Hippocampal formation (tissue), 2 donors: ENCODE measurements at places on chromosomes 13 and 19.

DNA sequence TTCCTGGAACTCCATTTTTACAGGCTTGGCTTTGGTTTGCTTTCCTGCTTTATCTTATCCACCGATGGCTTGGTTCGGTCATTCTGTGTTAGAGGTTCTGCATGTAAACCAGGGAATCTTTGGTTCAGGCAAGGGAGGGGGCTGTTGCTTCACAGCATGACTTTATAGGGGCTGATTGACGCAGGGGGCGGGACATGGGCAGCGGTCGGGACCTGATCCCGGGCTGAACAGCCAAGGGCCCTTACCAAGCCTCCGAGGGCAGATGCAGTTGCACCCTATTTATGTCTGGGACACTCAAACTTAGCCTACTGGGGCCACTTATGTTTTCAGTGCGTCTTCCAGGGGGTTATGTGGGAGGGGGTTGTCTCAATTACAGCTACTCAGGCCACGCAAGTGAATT is 312.4 kb downstream of the ZNF536 start:
- no peak for DNase-seq

DNA sequence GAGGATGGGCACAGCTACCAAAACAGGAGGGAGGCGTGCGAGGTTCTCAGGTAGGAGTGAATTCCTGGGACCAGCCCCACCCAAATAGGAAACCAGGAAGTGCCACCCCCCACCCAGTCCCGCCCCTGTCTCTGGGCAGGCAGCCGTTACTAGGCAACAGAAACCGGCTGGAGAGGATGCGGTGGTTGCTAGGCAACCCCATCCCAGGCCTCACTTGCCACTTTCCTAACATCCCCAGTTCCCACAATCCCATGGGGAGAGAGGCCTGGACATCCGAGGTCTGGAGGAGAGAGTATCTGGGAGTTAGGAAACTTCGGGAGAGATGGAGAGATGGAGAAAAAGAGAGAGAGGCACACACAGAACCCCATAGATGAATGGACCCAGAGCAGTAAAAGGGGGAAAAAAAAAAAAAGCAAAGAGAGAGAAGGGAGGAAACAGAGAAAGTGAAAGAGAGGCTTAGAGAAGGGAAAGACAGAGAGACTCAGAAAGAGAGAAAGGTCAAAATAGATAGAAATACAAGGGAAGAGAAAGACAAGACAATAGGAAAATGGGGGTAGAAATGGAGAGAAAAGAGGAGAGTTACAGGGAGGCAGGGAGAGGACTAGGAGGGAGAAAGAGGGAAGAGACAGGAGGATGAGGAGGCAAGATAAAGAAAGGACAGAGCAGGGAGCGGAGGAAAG is 3.8 kb downstream of the GRIK5 start:
- no peak for DNase-seq

DNA sequence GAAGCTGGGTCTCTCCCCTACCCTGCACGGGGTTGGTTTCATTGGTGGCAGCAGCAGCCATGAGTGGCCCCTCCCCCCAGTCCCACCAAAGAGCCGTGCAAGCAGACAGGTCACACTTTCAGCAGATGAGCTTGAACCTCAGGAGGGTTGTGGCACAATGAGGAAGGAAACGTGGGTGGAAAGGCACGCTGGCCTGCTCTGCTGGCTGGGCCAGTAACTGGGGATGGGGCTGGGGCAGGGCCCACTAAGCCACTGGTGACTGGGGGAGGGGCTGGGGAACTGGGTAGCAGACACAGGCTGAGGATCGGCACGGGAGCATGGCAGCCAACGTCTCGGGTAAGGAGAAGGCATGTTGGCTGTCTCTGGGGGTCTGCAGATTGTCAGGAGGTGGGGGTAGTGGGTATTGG is at the start of gene P2RY11:
Gene P2RY11, plus strand, starts transcription at position 289 of the 407 bp plus-strand sequence. Its CDS starts 29 bp downstream, at position 318.
- no peak for DNase-seq

GRCh38 chr19:41619018-41619556 is 7.8 kb downstream of the CEACAM4 start:
- DNase-seq: no peak

GRCh38 chr19:6058518-6059201 is 51.6 kb downstream of the RFX2 start:
- no peak for DNase-seq

GRCh38 chr13:27704681-27705080 is 83.0 kb downstream of the POLR1D start:
- DNase-seq: no peak

- no peak for DNase-seq
Measured at GRCh38 chr13:45909673-45910072, 58.1 kb upstream of the SIAH3 start.

- no peak for DNase-seq
Measured at GRCh38 chr13:76552807-76553206, 333.4 kb downstream of the KCTD12 start.

- no peak for DNase-seq
Measured at GRCh38 chr19:19033176-19033425, 216 bp downstream of the SUGP2 start.

DNA sequence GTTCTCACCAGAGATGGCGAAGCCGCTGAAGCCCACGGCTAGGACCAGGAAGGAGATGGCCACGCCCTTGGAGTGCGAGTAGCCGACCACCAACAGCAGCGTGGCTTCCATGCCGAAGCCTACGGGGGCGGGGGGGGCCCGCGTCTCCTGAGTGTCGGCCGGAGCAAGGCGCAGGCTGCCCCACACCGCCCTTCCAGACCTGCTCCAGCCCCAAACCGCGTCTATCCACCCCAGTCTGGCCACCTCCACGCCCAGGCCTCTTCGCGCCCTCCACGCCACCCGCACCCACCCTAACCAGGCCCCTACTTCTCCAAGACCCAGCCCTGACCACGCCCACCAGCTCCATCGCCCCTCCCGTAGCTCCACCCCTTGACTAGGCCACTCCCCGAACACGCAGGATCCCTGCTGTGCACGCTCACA is 6.2 kb downstream of the GFY start:
- no peak for DNase-seq

DNA sequence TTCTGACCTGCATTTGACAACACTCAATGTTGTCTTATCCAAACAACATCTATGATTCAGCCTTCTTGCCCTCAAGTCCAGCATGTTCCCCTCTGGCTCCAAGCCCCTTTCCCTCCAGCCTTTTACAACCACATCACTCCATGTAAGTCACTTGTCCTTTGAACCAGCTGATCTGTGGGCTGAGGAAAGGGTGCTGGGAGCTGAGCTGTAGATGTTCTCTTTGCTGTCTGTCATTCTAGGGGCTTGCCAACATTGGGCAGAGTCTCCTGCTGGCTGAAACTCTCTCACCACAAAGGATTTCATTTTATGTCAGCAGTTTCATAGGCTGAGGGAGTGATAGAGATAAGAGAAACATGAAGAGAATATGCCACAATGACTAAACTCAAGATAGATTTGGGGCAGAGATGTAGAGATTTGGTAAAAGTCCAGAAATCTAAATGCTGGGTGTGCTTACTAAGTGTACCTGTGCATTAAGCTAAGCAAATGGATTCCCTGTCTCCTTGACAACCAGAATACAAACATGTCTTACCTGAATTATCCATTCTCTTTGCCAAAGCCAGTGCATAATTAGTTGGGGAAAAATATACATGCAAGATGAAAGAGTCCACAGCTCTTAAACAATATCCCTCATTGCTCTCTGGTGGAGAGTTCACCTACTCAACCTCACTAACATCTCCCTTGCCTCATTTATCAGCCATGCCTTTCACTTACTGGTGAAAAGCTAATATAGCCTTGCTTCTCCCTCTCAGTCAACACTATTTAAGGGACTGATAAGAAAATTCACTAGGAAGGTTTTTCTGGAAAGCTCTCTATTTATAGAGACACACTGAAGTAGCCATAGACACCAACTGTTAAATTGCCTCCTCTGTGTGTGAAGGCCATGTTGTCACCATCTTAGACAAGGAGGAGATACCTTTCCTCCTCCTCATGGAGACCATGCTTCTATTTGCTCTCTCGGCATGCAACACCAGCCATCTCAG is 175.5 kb upstream of the SERP2 start:
- no peak for DNase-seq

GRCh38 chr13:55160867-55161266 is 1979.9 kb upstream of the PRR20A start:
- DNase-seq: no peak

GRCh38 chr19:36638862-36639510 is 27.7 kb downstream of the ZNF461 start:
- no peak for DNase-seq

- no peak for DNase-seq
Measured at GRCh38 chr19:32032561-32032960, 312.8 kb upstream of the ZNF507 start.

DNA sequence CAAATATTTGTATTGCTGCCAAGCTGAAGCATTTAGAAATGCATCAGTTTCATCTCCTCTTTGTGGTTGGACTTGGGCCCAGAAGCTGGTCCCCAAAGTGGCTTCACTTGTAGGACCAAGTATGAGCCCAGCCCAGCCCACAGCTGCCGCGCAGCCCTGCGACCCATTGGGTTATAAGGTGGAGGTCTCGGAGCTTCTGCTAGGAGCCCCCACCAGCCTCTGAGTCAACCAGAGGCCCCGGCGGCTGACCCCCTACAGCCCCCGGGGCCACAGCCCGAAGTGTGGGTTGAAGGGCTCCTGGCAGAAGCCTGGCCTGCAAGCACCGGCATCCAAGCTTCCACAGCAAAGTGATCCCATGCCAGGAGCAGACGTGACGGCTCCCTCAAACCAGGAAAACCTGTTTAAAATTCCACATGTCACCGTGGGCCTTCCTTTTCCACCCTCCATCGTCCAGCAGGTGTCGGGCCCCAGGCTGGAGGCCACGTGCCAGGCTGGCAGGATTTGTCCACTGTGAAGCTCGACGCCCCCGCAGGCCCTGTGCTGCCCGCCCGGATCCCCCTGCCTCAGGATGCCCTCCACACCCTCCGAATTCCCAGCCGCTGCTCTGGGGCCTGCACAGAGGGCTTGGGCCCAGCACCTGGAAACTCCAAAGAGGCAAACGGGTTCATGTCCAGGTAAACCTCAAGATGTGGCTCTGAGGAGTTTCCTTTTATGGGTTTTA is 54.7 kb downstream of the C13orf46 start:
- DNase-seq: no peak

DNA sequence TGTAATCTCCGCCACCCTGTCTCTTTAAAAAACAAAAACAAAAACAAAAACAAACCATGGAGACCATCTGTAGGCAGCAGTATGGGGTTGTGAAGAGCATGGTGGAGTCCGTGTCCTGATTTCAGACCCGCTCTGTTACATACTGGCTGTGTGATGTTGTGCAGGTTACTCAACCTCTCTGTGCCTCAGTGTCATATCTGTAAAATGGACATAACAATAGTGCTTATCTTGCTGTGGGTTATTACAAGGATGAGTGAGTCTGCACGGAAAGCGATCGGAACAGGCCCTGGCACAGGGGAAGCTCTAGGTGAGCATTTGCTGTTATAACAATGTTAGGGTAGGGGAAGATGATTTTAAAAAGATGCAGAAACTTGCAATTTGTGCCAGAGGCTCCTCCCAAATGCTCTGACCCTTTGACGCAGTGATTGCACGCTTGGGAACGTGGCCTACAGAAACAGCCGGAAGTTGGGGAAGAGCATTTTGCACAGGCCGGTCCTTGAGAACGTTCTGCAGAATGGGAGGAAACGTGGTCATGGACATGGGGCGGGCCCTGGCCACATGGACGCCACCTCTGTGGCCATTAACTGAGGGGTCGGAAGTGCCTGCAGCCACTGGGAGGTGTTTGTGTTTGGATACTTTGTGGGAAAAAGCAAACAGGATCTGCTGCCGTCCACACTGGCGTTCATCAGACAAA is 15.7 kb upstream of the SELENOW start:
- DNase-seq: no peak

DNA sequence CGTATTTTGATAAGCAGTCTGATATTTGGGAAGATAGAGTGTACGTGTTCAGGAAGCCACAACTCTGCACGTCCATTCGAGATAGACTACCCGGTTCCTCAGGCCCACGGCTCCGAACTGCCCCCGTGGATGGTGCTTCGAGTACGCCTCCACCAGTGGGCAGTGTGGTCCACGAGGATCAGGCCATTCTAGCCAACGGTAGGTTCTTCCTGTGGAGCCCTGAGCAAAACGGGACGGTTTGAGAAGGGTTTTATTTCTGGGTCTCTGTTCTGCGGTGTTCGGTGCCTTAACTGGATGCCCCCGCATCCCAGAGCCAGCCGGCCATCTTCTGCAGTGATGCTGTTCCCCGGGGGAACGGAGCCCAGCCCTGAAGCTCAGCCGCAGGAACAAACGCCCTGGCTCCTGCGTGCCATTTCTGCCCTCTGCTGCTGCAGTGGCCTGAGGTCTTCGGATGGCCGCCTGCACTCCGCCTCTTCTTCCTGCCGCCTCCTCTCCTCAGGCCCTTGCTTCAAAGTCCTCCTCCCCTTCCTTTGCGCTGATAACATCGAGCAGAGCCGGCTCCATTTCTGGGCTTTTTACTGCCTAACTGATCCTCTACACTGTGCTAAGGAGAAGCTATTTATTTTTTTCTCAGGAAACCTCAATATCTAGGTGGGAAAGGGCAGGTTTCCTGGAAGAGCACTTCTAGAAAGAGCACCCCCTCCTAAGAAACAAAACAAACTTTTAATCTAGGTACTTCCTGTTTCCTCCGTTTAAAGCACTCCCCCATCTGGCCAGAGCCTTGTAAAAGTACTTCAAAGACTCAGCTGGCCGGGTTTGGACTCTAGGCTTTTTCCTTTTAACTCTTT is 36.2 kb upstream of the SLC46A3 start:
- no peak for DNase-seq

DNA sequence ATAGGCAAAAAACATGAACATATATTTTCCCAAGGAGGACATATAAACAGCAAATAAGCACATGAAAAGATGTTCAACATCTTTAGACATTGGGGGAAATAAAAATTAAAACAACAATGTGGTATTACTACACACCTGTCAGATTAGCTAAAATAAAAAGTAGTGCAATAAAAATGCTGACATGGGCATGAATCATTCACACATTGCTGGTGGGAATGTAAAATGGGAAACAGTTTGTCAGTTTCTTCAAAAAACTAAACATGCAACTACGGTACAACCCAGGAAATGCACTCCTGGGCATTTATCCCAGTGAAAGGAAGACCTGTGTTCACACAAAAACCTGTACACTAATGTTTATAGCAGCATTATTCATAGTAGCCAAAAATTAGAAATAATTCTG is 5.3 kb upstream of the SUCLA2 start:
- no peak for DNase-seq
